ENCODE measurements at places on chromosomes 2 and 18.

DNA sequence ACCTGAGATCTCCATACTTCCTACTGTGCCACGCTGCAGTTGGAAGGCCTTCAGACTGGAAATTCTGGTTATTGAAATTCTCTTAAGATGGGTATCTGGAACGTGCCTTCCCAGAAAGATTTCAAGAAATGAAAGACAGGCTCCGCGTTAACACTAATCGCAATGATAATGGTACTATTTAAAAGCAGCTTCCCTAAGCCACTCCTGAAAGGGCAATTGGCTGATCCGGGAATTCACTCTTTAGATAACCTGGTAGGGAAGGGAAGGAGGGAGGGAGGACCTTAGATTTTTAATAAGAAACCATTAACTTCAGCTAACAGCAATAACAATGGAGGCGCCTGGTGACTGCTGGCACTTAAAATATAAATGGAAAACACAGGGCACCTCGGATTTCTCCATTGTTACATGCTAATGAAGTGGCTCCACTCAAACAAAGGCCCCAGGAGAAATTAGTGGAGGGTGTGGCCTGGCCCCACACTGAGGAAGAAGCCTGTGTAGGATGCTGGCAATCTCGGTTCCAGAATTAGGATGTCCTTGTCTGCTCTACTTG is 22.5 kb upstream of the MTA3 start:
- no peak for DNase-seq

DNA sequence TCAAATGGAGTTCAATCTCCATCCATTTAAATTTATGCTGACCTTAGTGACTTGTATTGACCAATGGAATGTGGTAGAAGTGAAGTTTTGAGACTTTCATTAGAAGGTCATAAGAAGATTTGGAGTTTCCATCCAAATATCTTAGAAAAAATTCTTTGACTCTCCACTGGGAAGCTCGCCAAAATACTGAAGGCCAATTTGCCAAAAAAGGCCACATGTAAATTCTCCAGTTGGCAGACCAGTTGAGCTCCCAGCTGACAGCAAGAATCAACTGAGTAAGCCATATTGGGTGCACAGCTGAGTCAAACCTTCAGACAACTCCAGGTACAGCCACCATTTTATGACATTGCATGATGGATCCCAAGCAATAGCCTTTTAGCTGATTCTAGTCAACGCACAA is 228.3 kb upstream of the SETBP1 start:
- no peak for DNase-seq

DNA sequence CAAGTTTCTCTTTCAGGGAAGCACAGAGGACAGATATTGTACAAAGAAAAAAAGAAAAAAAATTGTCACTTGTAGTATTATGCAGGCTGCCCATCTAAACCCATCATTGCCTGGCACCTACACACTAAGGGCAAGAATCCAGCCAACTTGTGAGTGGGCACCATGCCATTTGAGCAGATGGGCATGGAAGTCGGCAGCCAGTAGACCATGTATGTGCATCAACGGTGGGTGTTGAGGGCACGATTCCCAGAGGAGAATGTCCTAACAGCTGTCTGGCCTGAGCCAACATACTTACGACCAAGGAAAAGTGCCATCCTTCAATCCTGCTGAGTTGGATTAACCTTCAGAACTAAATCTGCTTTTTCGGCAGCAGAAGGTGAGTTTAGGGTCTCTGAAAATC is 63.9 kb downstream of the ARHGAP15 start:
- peak; percentile 49 for DNase-seq

GRCh38 chr2:109148117-109148746 is 19.2 kb downstream of the SH3RF3 start:
- DNase-seq: no peak

DNA sequence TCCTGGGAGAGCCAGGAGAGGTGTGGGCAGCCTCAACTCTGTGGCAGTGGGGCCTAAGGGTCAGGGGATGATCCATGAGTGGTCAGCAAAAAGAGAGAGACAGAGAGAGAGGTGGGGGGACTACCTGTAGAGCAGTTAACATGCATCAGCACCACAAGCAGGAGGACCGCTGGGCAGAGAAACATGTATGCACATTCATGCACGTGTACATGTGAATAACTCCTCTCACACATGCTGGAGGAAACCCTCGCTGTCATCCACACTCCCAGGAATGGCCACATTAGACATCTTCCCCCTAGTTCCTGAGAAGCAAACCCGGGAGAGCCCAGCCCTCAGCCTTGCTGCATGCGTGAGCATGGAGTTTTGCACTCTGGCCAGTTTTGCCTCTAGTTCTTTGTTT is 166.1 kb downstream of the SMAD7 start:
- DNase-seq: no peak

DNA sequence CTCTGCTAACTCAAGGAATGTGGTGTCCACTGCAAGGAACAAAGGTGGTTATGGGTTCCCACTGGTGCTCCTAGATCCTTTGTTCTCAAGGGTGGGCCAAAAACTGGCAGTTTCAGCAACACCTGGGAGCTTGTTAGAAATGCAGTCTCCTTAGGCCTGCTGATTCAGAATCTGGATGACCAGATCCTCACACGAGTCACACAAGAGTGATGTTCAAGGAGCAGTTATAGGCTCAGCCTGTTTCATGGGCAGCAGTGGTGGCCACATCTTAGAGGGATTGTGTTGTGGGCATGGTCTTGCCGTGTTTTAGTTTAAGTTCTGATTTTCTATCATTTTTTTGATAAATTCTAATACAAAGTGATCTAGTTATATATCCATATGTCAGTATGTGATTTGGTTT is 28.7 kb upstream of the MGAT5 start:
- no peak for DNase-seq

- no peak for DNase-seq
Measured at GRCh38 chr2:132875193-132875592, 205.2 kb upstream of the LYPD1 start.

All from Ammon's horn (tissue), 1 donor.